ENCODE measurements at places on chromosomes 11 and 22.

- no peak for DNase-seq
Measured at GRCh38 chr11:10808235-10808552, 532 bp downstream of the EIF4G2 start.

DNA sequence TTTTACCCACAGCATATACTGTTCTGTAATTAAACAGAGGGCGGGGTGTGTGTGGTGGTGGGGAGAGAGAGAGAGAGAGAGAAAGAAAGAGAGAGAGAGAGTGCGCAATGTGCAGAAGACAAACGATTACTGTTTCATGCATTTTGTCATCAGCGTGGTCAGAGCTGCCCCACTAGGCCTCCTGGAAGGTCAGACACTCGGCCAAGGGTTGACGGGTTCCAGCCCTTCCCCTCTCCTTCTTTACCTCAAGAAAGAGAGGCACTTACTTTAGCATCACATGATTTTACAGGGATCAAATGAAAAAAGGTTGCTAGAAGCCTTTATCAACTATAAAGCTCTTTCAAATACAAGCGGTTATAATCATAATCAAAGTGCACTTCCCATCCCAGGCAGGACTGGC, 269.2 kb upstream of the SORL1-AS1 start:
- no peak for DNase-seq

DNA sequence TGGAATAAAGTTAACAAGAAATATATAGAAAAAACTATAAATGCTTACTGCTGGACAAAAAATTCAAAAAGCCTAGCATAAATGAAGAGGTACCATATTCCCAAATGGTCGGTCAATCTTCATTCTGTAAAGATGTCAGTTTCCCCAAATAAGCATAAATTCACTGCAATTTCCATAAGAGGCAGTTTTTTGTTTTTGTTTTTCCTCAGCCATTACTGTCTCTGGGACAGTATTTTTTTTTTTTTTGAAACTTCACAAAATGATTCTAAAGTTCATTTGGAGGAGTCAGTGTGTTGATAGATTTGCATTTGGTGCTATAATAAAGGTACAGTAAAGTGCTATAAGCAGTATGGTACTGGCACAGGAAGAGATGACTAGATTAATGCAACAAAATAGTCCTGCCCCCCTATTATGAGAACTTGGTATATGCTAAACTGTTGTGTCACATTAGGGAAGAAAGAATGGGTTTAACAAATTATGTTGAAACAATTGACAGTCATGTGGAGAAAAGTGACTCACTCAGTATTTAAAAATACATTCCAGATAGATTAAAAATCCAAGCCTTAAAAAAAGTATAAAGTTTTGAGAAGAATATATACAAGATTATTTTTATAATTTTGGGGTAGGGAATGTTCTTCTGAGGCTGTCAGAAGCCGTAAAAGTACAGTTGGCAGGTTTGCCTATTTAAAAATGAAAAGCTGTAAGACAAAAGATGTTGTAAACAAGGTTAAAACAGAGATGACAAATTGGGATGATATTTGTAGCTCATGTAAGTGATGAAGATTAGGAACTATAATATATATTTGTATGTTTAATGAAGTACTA, 2.6 kb upstream of the FTH1 start:
- DNase-seq, result no peak

DNA sequence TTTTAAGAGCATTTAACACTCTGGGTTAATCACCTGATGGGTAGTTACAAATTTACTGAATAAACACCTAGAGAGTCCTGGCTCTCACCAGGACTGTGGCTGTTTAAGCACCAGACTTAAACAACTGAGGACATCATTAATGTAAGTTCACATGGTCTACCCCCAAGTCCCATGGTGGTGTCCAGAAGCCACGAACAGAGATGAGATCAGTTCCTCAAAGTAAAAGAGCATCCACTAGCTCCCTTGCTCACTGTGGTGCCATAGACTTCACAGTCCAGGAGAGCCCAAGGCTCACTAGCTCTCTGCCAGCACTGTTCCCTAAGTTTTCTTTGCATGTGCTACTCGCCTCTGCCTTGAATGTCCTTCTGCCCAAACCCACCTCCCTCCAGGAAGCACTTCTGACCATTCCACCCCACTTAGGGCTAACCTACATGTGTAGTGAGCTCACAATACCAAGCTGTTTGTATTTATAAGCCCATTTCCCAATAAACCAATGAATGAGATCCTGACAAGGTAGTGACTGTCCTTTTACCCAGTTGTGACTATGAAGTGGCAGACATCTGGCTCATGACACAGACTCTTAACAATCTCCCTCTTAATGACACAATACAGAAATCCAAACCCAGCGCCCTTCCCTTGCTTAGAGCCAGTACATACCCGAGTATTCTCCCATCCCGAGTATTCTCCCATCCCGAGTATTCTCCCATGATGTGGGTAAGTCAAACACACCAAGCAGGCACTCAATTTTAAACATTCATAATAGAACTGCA, 15.7 kb downstream of the NAP1L4 start:
- no peak for DNase-seq

DNA sequence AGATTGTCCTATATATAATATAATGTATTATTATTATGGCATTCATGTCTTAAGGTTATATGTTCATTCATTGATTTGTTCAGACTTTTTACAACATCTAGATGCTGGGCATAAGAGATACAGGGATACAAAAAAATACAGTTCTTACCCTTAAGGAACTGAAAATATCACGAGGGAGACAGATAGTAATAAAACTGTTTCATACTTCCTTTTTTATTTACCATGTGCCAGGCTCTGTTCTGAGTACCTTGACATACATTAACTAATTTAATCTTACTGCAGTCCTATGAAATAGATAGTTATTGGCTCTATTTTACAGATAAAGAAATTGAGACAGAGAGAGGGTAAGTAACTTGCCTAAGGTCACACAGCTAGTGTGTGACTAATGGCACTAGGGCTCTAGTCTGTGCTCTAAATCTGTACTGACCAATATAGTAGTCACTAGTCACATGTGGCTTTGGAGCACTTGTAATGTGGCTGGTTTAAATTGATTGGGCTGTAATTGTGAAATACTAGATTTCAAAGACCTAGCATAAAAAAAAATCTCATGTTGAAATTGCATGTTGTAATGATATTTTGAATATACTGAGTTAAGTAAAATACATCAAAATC, 21.3 kb downstream of the TRIM44 start:
- no peak for DNase-seq

GRCh38 chr22:45526281-45526680, 23.6 kb downstream of the FBLN1 start:
- no peak for DNase-seq

DNA sequence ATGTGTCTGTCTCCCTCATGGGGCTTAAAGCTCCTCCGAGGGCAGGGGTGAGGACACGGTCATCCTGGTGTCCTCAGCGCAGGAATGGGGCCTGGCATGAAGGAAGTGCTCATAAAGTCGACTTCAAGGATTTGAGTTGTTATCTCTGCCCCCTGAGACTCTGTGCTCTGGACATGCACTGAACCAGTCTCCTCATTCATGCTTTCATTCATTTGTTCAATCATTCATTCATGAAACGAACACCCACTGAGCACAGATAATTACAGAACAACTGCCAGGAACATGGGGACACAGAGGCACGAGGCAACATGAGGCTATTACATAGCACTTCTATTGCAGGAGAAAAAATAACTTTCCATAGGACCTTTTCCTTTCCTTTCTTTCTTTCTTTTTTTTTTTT, 16.5 kb downstream of the TMPRSS6 start:
- DNase-seq, result no peak

DNA sequence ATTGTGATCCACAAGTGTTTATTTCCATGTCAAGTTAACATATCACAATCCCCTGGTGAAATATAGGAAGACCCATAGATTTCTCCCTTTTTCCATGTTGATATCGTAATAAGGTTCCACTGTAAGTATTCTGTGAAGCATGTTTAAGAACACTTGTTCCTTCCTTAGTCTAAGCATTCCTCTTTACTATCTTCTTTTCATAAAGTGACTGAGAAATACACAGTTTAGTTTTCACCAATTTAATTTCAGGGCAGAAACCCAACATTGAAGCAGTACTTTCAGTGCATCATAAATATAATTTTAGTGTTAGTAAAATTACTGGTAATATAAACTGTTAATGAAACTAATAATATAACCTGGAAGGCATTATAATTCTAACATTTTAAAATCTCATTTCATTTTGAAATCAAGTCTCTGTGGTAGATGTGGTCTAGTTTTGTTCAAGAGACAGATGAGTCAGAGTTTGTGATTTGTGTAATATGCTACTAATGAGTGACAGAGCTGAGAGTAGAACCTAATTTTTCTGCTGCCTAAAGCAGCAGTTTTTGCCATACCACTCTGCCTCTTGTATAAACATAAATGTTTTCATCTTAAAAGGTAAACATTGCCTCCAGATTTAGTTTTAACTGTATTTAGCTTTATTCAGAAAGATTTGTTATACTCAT, 79.4 kb downstream of the ATM start:
- DNase-seq, result no peak

GRCh38 chr11:12983336-12983735, 25.8 kb upstream of the RASSF10 start:
- DNase-seq, result no peak

- DNase-seq, result no peak
Measured at GRCh38 chr11:104830080-104830479, 68.2 kb downstream of the CASP12 start.

- DNase-seq, result no peak
Measured at GRCh38 chr11:74956397-74957015, 7.4 kb downstream of the SPCS2 start.

DNA sequence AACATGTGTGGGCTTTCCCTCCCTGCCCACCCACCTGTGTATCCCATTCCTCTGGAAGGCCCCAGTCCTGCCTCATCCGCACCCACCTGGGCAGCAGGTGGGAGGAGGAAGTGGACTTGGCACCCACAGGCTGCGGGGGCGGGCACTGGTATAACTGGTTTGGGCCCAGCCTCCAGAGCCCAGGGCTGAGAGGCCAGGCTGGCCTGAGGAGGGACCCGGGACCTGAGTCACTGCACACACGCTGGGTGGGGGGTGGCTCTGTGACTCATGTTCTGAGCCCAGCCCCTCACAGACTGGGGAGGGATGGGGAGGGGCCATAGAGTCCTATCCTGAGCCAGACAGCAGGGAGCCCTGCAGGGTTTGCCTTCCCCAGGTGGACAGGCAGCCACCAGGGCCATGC, 16.7 kb downstream of the PHLDA2 start:
- DNase-seq, result no peak

DNA sequence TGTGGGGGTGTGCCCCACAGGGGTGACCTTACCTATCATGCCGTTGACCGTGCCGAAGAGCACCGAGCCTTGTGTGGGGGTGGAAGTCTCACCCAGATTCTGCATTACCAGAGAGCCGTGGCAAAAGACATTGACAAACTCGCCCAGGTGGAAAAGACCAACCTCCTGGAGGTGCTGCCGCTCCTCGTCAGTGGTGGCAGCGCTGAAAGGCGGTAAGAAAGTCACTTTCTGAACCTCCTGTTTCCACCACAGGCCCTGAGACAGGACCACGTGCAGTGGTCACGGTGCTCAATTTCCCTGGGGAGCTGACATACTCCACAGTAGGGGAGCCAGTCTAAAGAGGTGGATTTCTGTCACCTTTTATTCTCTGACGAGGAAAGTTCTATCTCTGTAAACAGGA, 7.4 kb upstream of the VWCE start:
- DNase-seq, result no peak

DNA sequence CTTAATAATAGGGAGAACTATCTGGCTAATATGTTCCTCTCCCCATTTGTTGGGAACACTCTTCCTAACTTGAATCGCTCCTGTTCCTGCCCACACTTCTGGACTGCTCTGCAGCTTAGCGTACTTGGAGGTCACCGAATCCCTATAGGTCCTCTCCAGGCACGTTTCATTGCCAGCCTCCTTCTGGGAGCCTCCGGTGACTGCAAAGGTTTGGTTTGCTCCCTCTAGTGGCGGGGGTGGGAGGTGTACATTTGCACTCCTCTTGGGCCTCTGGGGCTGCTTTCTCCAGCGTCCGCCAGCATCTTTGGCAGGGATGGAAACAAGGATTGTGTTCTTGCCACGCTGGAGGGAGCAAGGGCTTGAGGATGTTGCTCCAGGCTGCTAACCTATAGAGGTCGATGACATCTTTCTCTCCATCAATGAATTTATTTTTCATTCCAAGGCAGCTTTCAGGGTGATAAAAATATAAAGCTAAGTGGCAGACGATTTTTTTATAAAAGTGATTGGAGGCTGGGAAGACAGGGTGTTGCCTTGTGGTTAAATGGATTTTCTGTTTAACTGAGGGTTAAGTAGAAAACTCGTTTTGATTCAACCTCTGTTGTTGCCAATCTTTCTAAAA, 48.7 kb downstream of the TSPAN18 start:
- no peak for DNase-seq

GRCh38 chr11:38272376-38272775, 1674.3 kb upstream of the RAG2 start:
- DNase-seq, result no peak

- DNase-seq, result no peak
Measured at GRCh38 chr22:28230671-28231070, 311.6 kb upstream of the PITPNB start.

GRCh38 chr11:10017911-10018310, 276.1 kb downstream of the SBF2 start:
- DNase-seq, result no peak

GRCh38 chr22:26182723-26183122, 13.5 kb downstream of the SEZ6L start:
- no peak for DNase-seq

DNA sequence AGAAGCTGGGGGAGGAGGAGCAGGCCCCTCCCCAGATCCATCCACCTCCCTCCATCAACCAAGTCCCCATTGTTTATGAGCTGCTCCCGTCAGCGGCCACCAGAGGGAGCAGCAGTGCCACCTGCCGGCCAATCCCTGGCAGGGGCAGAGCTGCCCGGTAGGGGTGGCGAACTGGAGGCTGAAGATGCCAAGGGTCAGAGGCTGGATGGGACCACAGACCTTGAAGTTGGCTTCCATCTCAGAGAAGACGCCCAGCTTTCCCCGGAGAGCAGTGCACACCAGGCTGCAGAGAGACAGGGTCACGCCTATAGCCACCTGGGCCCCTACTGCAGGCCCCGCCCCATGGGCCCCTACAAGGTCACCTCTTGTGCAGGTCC, 3.6 kb downstream of the FIBP start:
- DNase-seq, result no peak

DNA sequence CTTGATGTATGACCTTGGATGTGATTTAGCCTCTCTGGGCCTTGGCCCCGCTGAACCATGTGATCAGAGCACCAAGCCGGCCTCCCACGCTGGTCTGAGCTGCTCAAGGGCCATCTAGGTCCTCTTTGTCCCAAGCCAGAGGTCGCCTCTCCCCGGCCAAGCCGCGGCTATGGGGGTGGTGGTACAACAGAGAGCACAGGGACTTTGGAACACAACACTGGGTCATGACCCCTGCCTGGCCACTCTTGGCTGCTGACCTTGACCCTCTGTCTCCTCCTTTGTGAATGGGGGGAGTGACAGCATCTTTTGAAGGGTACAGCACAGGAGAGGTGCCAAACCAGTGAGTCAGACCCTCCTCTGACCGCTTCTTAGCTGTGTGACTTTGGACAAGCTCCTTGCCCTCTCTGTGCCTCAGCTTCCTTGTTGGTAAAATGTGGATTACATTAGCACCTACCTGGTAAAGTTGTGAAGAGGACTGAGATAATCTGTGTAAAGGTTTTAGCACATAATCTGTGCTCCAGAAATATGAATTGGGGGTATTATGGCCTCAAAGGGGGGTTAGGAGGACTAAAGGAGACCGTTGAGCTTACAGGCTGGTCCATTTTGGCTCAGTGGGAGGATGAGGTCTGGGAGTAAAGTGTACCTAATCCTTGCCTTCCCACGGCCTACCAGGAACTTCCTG, 4.7 kb downstream of the SCYL1 start:
- DNase-seq, result no peak
